Stimulated activated CD8-positive, alpha-beta memory T cell treated with anti-CD3 and anti-CD28 coated beads, Interleukin-15, amount 100 ng/mL, for 4 hours (primary cell): ENCODE measurements at places on chromosomes 5 and 9.

DNA sequence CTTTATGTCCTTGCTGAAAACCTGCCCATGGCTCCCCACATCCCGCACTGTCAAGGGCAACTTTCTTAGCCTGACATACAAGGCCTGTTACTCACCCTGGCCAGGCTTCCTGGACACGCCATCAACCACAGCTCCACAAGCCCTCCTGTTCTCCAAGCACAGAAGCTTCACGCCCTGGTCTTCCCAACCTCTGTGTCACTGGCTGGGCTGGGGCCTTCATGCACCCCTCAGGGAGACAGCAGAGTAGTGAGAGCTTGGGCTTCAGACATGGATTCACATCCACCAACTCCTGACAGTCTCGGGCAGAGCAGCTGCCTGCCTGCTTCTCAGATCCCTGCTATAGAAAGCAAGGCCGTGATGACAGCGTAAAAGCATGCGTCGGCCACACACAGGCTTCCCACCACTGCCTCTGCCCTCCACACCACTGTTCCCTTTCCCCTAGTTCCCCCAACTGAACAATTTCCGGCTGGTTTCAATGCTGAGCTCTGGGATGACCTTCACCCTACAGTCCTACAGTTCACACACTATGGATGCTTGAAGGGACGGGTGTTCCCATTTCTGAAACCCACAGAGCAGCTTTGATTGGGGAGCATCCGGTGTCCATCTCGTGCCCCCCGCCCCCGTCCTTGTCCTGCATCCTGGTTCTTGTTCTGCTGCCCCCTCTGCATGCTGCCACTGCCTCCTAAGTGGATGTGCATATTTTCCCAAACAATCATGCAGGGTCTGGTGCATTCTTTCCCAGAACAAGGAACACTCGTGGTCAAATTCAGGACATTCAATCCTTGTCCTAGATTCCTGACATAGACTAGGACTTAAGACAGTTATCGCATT is 33.4 kb upstream of the ADAMTS2 start:
- no peak for DNase-seq

DNA sequence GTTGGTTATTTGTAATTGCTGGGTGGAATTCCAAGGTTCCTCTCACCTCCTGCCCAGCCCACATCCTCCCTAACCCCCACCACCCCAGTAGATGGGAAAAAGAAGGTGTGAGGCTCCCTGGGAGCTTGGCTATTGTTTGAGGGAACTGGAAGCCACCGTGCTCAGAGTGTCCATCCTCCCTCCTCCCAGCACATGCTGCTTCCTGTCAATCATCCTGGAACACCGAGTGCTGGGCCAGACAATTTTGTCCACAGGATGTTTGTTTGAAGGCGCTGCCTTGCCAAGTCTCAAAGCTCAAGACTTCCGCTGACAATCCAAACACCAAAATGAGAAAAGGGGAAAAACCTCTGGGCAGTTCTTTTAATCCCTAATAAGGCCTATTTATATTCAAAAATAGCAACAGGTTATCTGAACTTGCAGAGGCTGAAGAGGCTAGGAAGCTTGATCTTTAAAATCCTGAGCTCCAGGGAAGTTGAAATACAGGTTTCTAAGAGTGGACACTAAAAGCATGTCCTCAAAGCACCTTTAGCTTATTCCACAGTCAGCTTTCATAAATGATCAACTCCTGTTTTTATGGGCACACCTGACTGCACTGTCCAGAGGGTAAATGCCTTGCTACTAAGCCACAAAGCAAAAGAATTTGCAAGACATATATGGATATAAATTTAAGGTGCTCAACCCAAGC is 286.7 kb downstream of the NFIB start:
- no peak for DNase-seq

DNA sequence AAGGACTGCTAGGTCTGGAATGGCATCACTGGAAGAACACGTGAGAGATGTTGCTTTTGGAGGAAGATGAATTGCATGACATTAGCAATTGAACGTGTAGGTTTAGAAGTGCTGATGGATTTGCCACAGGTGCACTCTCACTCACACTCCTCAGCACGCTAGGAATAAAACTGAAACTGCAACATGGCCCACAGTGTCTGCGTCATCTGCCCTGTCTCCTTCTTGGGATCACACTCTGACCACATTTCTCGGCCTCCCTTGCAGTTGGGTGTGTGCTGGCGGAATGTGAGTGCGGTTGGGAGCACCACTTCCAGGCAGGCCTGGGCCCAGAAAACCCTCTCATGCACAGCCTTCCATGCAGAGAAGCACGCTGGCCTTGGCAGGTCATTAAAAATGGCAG is 152.8 kb upstream of the LHFPL2 start:
- no peak for DNase-seq

DNA sequence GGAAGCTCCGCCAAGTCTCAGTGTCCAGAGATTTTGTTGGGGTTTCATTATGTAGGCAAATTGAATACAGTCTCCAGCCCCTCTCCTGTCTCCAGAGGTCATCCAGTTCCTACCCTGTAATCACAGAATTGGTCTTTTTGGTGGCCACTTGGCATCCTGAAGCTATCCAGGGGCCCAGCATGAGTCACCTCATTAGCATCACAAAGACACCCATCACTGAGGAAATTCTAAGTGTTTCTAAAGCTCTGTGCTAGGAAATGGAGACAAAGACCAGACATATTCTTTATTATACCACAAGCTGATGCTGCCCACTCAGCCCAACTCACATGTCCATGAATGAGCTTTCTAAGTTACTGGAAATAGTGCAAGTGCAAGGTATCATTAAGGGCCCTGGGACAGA is 229.9 kb downstream of the DOCK8 start:
- DNase-seq, result no peak

DNA sequence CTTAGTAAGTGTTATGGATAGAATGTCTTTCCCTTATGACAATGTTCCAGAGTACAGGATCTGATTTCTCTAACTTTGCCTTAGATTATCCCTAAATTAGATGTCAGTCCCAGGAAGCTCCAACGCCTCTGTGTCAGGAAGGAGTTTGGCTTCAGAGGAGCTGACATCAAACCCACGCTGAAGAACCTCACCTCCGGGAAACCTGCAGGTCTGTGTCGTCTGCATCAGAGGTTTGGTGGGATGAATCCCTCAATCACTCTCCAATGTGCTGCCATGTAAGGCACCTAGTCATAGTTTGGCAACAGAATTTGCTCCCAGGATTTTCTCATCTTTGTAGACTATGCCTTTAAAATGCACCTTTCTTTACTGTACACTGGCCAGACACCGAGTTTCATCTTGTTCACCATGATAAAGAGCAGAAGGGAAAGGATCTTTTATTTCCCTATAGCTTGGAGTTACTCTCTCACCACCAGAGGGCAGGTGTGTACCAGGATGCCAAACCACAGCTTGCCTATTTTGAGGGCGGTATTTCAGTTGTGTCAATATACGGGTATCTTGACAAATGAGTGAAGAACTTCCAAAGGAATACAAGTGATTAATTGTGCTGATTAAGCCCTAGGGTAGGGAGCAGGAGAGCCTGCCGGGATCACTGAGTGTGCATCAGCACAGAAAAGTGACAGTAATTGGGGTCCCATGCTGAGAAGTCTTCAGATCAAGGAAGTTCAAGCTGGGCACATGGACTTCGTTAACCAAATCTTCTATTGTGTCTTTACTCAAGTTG is 23.4 kb downstream of the MINAR2 start:
- no peak for DNase-seq

GRCh38 chr5:169641253-169641652 is 4.2 kb downstream of the DOCK2 start:
- no peak for DNase-seq

DNA sequence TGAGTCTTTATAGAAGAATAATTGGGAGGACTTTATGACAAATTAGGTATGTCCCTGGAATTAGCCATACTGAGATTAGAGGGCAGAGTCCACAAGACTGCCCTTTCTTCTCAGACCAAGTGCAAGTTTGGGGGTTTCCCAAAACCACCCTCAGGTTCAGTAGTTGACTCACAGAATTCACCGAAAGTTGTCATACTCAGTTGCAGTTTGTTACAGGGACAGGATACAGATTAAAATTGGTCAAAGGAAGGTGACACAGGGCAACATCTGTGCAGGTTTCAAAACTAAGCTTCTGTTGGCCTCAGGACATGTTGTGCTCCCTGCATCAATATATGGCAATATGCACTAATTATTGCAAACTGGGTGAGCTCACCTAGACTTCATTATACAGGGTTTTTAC is 3.8 kb downstream of the RANBP17 start:
- no peak for DNase-seq

DNA sequence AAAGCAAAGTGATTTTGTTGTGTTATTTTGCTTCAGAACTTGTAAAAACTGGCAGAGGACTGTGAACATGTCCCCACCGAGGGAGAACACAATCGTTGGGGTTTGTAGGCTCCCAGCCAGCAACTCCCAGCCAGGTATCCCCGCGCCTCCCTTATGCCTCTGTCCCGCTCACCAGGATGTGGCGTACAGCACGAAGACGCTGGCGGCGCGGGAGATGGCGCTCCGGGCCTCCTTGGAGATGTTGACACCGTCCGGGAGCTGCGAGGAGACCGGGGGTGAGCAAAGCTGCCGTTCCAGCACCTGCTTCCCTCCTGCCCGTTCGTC is 630 bp downstream of the POLE3 start:
- DNase-seq, result no peak

DNA sequence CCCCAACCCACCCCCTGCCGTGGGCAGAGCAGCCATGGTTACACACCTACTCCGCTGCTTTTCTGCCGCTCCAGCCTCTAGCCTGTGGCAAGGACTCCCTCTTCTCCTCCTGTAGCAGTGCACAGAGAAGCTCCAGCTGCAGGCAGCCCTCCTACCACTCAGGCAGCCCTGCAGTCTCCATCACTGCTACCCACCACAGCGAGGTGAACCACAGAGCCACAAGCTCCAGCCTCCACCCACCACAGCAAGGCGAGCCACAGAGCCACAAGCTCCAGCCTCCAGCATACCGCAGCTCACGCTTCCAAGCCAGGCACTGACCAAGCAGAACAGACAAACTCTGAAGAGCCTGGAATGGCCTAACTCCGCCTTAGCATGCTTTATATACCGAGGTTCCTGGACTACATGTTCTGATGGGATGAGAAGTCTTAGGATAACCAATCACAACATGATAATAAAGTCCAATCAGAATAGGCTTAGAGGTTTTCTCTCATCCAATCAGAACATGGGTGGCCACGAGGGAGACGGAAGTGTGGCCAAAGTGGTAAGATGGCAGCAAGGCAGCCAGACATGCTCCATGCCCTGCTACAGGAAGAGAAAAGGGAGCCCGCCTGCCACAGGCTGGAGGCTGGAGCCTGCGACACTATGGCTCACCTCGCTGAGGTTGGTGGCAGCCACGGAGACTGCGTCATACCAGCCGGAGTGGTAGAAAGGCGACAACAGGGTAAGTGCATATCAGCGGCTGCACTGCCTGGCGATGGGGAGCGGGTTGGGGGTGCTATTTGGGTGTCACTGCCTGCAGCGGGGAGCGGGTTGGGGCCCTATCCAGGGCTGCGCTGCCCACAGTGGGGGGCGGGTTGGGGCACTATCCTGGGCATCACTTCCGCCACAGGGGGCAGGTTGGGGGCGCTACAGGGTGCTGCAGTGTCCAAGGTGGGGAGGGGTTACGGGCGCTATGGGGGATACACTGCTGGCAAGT is 75.8 kb upstream of the PCAT7 start:
- no peak for DNase-seq

DNA sequence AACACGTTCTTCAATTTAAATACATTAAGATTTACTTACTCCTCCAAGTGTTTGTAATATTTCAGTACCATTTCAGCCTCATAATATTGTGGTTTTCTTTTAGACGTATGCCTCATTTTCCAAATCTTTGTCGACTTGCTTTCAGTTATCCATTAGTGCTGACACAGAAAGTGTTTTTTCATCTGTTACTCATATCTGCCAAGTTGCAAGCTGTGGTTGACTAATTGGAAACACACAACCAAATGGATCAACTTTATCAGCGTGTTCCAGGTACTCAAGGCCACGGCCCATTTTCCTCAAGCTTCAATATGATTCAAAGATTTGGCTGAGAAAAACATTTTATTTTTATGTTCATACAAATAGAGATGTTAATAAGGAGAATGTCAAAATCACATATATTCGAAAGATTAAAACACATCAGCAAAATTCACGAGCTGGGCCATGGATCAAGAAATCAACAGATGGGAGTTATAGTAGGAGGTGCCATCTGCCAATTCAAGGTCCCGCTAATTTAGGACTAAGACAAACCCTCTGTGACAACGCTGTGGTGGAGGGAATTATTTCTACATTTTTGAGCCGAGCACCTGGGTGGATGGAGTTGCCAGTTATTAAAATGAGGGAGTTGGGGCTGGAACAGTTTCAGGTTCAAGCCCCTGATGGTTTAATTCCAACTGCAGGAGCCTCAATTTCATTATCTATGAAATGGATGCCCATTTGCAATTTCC is 27.2 kb upstream of the CCNJL start:
- no peak for DNase-seq

- DNase-seq, result no peak
These were observed 85.1 kb downstream of the BRINP1 start for GRCh38 chr9:119284118-119284517.

- DNase-seq, result no peak
These were observed 48.5 kb downstream of the MAMDC2 start for GRCh38 chr9:70092190-70092589.

- DNase-seq, result no peak
These were observed 399.8 kb upstream of the PIK3R1 start for GRCh38 chr5:67815455-67816391.

GRCh38 chr5:155943516-155944407 is 383.2 kb upstream of the SGCD start:
- no peak for DNase-seq

DNA sequence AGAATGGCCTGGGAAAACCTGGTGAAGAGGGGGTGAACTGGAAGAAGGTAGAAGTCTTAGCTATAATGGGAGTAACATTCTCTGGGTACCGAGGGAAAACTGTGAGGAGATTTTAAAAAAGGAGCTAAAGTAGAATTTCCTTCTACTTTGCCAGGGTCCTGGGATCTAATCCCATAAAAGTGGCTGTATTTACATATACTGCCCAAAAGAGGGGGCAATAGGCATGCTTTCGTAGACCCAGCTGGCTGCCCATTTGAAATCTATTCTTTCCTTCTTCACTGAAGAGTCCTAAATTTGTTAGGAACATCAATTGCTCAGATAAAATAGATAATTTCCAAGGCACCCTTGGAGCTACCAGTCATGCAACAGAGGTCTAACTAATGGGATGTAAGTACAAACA is 159.2 kb downstream of the CDC42SE2 start:
- no peak for DNase-seq

DNA sequence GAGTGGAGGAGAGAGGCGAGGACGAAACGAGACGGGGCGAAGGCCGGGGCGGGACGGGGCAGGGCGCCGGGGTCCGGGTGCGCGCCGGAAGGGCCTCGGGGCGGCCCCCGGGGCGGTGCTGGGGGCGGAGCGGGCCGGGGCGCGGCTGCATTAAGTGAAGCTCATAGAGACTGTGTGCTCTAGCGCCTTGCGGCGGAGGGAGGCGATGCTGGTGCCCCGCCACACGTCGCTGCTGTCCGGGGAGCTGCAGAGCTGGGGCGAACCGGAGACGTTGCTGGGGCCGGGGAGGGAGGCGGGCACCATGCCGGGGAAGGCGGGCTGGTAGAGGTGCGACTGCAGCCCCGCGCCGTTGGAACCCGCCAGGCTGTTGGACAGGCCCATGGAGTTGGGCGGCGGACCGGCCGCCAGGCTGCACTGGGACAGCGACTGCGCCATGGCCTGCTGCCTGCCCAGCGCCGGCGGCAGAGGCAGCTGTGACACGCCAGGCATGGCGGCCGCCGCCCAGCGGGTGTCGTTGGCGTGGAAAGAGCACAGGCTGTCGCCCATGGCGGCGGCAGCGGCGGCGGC is 8.3 kb downstream of the OTP start:
- DNase-seq, result no peak
